ENCODE measurements at places on chromosomes 1 and 21.

DNA sequence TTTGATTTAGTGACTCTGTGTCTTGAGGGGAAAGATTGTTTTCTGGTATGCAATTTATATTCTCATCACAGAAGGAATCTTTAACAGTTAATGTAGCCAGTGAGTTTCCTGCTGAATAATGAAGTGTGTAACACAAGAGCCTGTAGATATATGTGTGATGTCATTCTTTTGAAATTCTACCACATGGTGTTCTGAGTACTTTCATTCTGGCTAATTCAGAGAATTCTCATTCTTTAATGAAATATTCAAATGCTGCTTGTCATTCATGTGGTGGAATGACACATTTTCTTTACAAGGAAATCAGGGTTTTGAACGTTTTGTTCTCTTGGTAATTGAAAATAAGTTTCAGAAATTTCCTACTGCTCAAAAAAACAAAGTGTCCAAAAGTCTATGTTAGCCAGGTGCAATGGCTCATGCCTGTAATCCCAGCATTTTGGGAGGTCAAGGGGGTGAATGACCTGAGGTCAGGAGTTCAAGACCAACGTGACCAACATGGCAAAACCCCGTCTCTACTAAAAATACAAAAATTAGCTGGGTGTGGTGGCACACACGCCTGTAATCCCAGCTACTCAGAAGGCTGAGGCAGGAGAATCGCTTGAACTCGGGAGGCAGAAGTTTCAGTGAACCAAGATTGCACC, 79.6 kb downstream of the MAP3K21 start:
- DNase-seq: no peak

- DNase-seq: no peak
Measured at GRCh38 chr1:241167121-241167630, 189.8 kb downstream of the RGS7 start.

- DNase-seq: peak; percentile 69
Measured at GRCh38 chr1:193406901-193407300, 220.5 kb upstream of the B3GALT2 start.

DNA sequence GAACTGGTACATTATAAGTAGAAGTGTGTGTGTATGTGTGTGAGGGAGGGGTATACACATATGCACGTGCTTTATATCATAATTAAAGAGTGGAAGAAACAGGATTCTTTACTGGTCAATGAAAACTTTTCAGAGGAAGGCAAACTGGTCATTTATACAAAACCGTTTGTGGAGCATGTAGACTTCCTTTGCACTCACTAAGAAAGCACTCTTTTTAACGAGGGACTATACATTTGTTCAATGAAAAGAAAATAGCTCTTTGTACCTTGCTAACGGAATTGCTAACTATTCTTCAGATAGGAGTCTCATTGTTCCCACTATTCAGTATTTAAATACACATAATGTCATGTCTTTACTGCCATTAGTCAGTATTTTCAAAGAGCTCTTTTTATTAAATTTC, 219.3 kb downstream of the ST6GALNAC3 start:
- no peak for DNase-seq

DNA sequence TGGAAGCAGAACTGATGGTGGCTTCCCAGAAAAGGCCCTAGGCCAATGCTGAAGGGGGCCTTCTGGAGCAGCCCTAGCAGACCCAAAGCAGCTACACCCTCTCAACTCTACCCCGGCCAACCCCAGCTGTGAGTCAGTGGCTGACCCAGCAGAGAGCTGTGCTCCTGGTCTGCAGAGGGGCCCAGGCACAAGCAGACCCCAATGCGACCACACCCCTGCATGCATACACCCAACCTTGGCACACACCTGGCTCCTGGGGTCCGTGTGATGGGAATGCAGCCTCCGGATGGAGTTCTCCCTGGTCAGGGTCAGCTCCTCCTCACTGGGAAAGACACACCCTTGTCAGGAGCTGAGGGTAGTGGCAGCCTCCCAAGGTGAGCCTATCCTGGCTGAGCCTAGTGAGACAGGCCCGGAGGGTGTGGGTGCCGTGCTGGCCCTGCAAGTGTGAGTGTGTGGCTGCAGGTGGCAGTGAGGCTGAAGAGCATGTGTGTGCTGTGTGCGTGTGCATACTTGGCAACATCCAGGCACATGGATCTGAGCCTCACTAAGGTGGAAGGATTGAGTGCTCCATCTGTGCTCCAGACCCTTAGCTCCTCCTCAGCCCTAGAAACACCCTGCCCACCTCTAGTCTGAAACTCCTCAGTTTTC, 3.9 kb upstream of the ARHGAP30 start:
- DNase-seq: no peak

DNA sequence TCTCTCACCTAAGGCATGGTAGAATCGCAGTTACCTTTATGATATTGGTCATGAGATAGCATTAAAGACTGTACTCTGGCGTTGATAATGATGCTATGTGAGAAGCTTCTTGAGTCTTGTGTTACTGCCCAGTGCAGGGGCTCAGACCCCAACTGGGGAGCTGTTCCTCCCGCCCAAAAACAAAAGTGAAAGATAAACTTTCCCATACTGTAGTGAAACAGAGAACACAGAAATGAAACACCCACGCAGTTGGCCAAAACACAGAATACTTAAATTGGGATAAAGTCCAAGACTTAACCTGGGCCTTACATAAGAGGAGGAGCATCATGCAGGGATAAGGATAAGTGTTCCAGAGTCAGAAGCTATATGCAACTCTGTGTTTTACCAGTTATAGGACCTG, 130.6 kb downstream of the HHIPL2 start:
- no peak for DNase-seq

GRCh38 chr1:187078916-187079315, 250.2 kb downstream of the PLA2G4A start:
- DNase-seq: no peak
